ENCODE measurements at places on chromosomes 1 and 21. TPM values are rescaled to one million over a fixed set of nuclear protein-coding genes. Genes with fewer than 3 reads are reported as not detected.

GRCh38 chr1:218345673-218346390, 696 bp downstream of the TGFB2 start:
- DNase-seq = peak; percentile 86

DNA sequence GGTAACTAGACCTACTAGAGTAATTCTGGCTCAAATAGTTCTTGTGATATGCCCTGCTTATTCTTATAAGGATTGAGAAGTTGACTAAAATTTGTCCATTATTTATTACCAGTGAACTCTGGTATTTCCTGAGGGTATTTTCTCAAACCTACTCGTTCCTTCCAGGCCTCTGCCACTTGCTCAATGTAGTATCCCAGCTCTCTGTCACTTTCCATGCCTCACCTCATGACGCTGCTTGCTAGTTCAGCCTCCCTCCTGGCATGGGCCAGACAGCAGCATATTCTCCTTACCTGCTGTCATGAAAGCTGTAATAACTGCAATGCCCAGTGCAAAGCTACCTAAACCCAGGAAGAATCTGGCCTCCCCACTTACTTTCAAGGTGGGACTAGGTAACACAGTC, 602.9 kb upstream of the ADAMTS5 start:
- DNase-seq = no peak

DNA sequence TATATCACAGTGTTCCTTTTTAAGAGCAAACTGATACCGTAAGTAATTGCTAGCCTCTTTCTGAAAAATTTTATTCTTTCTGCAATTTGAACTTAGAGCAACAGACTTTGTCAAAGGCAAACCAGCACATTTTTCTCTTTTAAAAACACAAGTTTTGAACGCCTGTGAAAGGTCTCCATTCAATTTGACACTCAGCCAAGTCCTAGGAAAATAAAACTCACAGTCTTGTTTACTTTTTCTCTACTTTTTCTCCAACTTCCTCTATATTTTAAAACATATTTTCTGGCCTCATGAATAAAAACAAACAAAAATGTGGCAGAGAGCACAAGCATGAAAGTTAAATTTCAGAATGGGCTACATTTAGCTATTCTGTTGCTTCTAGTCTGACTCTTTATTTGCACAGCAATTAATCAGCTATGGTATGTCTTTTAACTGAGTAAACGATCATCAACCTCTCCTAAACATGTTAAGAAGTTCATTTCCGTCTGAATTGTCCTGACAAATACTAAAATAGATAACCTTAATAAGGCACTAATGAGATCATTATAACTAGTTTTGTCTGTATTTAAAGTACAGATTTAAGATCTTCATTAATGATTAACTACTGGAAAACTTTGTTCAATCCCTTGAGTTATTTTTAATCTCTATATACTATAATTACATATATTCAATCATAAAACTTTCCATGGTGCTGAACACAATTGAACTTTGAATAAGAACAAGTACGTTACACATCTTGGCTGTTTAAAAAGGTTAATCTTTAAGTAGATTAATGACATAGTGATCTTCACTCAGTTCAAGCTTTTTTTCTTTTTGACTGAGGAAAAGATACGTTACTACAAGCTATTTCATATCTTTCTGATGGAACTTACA, 550.6 kb downstream of the PTBP2 start:
- DNase-seq = no peak

- peak; percentile 77 for DNase-seq
Measured at GRCh38 chr1:158019171-158019868, 25.9 kb downstream of the KIRREL1 start.

DNA sequence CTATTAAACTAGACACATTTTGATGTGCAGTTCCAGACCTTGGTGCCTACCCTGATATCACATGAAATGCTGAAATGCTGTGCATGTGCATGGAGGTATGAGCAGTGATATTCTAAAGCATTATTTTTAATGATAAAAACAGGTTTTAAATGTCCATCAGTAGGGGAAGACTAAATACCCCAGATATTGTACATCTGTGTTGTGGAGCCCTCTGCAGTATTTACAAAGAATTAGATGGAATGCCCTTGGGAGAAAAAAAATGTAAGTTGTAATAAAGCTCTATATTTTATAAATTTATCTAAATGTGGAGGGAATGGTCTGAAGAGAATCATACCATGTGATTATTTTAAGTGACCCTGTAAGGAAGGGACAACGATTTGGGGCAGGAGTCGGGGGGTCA, 39.1 kb upstream of the IGSF5 start:
- DNase-seq = no peak

- no peak for DNase-seq
Measured at GRCh38 chr1:235910357-235911299, 43.9 kb upstream of the LYST start.

DNA sequence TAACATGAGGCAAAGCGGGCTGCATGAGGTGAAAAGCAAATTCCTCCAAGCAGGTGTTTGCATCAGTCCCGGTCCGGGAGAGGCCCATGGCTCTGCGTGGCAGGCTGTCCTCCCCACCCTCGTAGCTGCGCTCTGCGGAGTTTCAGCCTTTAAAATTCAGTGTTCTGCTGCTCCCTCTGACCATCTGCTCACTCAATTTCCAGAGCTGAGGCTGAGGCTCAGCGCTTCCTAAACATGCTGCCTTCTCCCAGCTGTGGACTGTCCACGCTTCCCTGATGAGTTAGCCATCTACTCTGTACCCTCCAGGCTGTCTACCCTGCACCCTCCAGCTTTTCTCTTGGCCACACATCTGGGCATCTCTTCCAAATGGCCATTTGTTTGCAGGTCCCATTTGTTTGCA, 87.7 kb downstream of the KCNJ6 start:
- DNase-seq = peak; percentile 38

Gene KCNQ4
- 0.92 TPM for total RNA-seq

Data from left lung (tissue), 14 donors.